ENCODE measurements at places on chromosomes 4 and X.

- DNase-seq, result no peak
Measured at GRCh38 chr4:99490286-99490685, 20.5 kb upstream of the C4orf17 start.

- DNase-seq, result no peak
Measured at GRCh38 chrX:149286940-149287349, 218.2 kb downstream of the IDS start.

DNA sequence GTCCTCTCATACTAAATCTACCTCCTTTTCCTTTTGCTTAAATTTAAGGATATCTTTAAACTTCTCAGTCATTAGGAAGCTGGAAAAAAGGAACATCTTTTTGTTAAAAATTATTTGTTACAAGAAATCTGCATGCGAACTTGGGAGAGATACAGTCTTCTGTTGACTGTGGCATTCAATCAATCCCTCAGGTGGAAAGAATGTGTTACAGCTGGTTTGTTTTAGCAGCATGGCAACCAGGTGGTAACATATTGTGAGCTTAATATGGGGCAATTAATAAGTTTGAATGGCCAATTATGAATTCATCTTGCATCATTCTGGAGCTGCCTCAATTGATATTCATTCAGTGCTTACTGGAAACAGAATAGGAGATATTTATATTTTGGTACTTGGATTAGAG is 135.0 kb downstream of the GC start:
- DNase-seq, result no peak

DNA sequence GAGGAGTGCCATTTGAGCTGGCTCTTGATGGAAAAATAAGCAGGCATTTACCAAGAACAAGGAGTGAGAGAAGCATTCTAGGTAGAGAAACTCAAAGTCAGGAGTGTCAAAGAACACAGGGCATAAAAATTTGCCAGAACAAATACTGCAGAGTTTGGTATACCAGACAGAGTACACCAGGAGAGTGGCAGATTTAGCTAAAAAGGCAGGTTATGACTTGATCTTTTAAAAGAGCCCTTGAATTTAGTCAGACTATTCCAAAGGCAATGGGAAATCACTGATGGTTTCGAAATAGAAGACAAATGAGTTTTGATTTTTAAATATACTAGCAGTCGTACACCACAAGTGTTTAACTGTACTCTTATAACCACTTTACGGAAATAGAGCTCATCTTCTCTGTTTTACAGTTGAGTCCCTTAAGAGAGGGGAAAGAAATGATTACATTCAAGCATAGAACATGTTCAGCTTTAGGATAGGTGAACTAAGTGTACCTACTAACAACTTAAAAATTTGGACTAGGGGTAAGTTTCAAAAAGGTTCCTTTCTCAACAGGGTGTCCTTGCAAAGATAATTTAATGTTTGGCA is 10.2 kb downstream of the UBE2D3 start:
- no peak for DNase-seq

DNA sequence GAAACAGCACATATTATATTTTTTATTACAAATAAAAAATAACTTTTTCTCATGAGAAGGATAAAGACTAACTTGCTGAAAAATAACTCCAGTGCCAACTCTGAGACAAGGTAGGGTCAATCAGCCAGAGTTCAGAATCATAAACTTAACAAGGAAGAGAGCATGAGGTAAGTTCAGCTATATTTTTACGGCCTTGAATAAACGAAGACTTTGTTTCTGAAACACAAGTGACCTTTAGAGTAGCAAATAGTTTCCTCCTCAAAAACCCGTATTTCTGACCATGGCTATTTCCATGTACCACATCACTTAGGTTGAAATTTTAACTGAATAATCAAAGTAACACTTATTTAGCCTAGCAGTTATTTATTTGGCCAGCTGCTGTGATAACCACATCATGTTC is 45.5 kb downstream of the PRDM5 start:
- no peak for DNase-seq

GRCh38 chrX:40855932-40856515 is 120.7 kb upstream of the MED14 start:
- DNase-seq, result no peak

DNA sequence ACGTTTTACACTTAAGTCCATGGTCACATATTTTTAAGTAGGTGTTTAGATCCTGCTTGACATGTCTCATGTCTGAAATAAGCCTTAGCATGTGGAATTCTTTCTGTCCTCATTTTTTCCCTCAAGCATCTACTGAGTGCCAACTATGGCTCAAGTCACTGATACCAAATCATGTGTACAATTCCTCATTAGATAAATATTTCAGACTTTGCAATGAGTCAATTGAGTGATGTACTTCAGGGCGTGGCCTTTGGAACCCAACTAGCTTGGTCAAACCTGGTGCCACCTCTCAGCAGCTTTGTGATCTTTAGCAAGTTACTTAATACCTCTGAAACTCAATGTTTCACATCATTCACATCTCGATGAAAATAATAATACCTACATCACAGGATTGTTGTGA is 12.6 kb upstream of the JADE1 start:
- DNase-seq, result no peak

DNA sequence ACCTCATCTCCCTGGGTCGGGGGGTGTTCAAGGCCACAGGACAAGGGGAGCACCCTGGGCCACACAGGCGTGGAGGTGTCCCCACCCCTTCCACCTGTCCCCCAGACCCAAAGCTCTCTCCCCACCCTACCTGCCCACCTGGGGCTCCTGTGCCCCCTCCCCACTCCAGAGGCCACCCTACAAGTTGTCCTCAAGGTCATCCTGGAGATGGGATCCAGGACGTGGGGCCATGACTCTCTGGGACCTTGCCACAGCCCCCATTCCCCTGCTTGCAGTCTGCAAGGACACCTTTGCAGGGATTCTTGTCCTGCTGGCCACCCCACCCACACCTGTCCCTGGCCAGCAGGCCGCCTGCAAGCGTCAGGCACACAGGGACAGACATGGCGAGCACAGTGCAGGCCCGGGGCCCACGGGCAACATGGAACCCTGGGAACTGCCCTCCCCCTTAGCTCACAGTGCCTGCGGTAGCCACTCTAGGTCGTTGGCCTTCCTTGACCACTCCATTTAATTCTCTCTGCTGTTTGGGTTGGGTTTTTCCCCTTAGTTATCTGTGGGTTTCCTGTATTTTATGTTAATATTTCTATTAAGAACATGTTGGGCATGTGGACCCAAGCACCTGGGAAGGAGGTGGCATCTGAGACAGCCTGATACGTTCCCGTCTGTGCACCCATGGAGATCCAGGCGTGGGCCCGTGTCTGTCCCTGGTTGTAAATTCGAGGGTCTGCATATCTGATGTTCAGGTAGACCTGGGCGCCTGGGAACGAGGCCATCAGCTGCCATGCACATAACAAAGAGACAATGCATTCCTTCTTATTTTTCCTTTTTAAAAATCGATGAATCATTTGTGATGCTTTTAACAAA is 197.5 kb downstream of the AFAP1 start:
- DNase-seq, result no peak

DNA sequence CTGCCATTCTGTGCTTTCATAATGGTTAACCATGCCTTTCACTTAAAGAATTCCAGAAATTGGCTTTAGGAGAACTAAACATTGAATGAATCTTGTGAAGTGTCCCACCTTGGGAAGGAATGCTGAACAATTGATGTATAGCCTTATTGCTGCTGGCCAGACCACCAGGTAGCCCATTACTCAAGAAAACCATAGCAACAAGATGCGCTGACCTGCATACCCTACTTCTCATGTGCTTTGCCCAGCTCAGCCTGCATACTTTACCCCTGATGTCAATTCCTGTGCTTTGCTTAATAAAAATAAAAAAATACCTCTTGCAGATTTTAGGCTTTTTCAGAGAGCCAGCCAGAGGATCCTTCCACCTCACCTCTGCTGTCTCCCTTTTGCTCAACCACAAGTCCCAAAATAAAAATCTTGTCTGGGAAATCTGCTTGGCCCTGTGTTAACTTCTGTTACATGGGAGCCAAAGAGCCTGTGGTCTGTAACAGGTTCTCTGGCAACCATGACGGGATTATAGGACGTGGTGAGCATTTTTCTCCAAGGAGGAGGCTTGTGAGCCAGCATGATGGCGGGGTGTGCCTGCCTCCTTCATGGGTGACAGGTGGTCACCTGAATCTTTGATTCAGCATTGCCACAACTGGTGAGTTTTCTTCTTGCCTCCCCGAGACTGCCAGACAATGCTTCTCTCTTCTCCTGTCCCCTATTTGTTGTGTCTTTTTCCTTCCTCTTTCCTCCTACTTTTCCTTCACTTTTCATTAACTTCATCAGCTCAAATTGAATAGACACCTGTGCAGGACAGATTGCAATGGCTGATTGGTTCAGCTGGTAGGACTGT is 106.8 kb downstream of the ARSJ start:
- DNase-seq, result no peak

- DNase-seq, result no peak
Measured at GRCh38 chr4:25938787-25939186, 24.8 kb downstream of the SMIM20 start.

DNA sequence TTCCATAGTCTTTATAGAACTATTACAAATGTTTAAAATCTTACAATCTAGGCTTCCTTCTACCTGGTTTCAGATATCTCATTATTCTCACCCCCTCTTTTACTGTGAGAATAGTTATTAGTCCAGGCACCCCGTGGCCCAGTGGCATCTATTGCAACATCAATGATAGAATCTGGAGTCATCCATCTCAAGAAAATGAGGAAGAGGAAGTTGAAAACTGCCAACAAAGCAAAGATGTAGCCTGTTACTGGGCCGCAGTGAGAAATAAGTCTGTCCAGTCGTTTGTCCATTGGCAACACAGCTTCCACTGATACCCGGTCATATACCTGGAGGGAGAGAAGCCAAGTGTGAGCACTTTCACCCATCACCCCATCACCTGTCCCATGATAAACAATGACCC is 6.0 kb upstream of the ASB11 start:
- DNase-seq, result no peak

DNA sequence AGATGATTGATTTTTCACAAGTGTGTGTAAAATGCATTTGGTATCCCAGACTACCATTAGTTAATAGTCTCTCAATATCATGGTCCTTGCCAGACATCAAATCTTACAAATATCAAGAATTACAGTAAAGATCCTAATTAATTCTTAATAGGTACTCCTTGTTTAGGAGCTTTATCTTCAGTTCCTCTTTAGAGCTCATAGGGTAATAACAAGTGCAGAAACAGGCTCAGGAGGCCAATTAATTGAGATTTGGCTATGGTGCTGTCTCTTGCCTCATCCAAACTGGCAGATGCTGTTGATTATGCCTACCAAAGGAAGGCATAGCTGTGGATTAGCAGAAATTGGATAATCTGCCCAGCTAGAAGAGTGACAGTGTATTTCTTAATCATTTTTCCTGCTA is 6.9 kb downstream of the MTMR1 start:
- no peak for DNase-seq

- no peak for DNase-seq
Measured at GRCh38 chr4:78369679-78370078, 181.9 kb upstream of the ANXA3 start.

- peak; percentile 31 for DNase-seq
Measured at GRCh38 chrX:38103857-38104812, 97.8 kb downstream of the SYTL5 start.

DNA sequence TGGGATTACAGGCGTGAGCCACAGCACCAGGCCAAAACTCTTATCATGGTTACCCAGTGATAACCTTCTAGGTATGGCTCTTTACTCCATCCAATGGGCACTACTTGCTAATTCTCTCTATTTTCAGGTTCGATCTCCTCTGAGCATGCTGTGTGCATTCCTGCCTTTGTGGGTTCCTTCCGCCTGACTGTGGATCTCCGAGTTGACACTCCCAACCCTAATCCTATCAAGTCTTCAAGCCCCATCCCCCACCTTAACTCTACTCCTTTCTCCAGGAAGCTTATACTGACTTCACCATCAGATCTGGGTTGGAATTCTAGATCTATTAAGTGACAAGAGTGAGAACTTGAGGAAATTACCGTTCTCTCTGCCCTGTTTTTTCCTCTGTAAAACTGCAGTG is 64.6 kb downstream of the ZAR1 start:
- no peak for DNase-seq

- no peak for DNase-seq
Measured at GRCh38 chrX:105228602-105229001, 8.1 kb upstream of the TEX13A start.

GRCh38 chr4:86451560-86452330 is 91.9 kb upstream of the MAPK10 start:
- DNase-seq, result no peak

DNA sequence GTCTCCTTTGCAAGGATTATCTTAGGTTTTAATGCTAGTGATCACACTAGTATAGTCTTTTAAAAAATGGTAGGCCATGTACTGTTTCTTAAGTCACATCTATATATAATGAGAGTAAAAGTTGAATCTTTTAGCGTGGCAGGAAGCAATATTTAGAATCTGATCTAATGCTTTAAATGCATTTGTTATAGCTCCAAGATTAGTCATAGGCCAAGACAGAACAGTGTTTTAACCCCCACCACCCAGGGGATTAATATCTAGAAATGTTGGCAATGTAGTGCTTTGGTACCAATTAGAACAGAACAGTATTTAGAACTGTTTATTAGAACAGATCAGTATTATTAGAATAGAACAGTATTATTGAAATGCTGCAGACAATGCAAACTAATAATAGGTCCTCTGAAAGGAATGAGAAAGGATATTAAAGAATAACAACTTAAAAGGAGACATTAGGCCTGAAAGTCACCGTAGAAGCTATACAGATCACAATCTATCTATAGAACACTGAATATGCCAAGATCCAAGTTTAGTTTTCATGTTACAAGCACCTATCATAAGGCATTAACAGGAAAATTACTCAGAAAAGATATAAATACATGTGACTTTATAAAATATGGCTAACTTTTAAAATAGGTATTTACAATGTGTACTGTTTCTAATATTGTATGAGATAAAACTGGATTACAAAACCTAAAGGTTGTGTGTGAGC is 146.2 kb downstream of the NPNT start:
- no peak for DNase-seq

DNA sequence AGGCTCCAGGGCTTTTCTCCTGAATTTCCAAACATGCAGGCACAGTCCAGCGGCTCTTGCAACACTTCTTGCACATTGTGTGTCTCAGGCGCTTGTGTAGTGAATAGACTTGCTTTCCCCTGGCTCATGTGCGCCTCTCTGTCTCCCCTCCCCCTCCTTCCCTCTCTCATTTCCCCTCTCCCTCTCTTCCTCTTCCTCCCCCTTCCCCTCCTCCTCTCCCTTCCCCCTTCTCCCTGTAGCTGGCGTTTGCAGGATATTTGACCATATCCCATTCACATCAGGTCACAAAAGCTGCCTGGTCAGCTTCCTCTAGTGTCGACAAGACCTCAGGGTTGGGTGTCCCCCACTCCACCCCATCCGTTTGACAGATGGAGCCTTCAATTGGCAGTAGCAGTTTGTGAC is 2.4 kb downstream of the CHST7 start:
- peak; percentile 74 for DNase-seq

- DNase-seq, result no peak
Measured at GRCh38 chr4:56689201-56689969, 8.3 kb upstream of the HOPX start.

GRCh38 chrX:10900585-10901289 is 210.4 kb upstream of the HCCS start:
- no peak for DNase-seq
